Activated T-helper 9 cell treated with anti-CD3 and anti-CD28 coated beads, Interleukin-2, amount 50 U/mL, for 16 hours (primary cell): ENCODE measurements at places on chromosomes 5 and 9.

- DNase-seq: no peak
These were observed 19.1 kb downstream of the EEIG1 start for GRCh38 chr9:127961613-127962155.

DNA sequence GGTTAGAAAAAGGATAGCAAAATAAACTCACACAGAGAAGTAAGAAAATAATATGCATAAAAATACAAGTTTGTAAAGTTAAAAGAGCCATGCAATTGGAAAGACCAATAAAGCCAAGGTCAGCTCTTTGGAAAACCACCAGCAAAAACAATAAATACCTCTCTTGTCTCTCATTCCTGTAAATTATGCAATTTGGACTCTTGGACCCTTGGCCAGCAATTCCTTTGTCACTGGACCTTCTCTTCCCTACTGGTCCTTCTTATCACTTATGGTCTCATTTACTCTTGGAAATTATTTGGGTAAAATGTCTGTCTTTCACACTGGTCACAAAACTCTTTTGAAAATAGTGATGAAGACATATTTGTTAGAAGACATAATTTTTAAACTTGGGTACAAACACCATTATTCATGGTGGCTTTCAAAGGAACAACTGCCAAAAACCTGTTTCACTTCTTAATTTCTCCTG lies 379.5 kb downstream of the TMEM232 start:
- DNase-seq: no peak

DNA sequence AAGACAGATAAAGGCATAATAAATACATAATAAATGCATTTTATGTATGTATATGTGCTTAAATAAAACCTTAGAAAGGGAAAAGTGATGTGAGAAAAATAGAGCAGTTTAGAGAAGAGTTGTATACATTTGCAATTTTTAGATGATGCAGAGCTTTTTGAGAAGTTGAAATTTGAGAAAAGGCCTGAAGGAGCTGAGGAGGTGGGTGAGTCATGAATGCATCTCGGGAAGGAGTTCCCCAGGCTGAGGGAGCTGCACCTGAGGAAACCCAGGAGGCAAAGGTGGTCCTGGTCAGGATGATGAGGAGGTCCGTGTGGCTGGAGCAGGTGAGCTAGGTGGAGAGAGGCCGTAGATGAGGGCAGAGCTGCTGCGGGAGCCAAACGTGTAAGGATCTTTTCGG lies 17.4 kb upstream of the CD180 start:
- DNase-seq: no peak

GRCh38 chr9:106958955-106959657 lies 96.1 kb downstream of the ZNF462 start:
- no peak for DNase-seq

- DNase-seq: no peak
These were observed 88.3 kb downstream of the NSUN2 start for GRCh38 chr5:6544561-6544935.

GRCh38 chr5:14439087-14439871 lies 142.3 kb upstream of the OTULINL start:
- DNase-seq: no peak

DNA sequence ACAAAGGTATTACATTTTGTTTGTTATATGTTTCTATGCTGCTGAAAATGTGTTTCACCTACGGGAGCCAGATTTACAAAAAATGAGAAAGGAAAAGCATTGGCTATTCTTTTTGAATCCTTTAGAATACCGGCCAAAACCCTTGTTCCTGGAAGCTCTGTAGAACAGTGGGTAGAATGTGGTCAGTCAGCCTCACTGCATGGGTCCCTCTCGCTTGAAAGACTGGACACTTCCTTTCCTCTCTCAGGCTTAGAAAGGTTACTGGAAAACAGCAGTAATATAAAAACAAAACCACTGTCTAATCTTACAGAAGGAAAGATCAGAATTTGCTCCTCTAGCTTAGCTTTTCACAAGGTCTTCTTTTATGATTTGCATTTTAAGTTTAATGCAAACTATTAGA lies 45.1 kb downstream of the OSTF1 start:
- no peak for DNase-seq

DNA sequence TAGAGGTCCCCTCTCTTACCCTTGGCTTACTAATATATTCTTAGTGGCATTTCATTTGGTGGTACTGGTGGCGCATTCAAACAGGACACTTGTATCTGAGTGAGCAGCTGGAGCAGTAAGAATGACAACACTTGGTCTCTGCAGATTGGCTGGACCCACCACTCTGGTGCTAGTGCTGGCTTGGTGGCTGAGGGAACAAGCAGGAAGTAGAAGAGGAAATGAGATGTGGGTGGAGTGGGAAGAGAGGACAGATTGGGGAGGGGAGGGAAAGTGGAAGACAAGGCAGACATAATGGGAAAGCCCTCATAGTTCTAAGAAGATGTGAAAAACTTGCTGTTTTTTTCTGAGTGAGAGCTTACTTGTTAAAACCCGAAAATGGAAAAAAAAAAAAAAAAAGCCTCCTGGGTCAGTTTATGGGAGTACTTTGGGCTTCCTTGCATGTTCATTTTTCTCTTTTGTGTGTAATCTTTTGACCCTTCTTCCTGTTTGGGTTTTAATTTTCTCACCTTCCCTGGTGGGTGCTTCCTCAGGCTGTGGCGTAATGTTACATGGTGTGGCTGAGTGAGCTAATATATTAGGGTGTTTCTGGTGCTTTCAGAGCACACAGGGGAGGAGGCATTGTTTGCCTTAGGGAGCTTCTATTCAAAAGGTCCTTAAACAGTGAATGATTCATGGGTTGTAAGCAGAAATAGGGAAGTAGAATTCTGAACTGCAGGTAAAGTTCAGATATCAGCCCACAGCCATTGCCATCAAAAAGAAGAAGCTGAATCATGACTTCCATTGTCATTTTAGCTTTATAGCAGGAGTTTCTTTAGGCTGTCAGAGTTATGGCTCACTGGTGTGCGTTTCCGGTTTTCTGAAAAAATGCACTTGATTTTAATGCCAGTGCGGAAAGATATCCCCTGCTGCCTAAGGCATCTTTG lies 52.3 kb downstream of the TLE4 start:
- peak; percentile 1 for DNase-seq

- no peak for DNase-seq
These were observed 30.8 kb upstream of the NIM1K start for GRCh38 chr5:43161244-43161643.
